ENCODE measurements at places on chromosomes 2 and 18. TPM values are rescaled to one million over a fixed set of nuclear protein-coding genes. Genes with fewer than 3 reads are reported as not detected.

- no peak for DNase-seq
These were observed 16.5 kb downstream of the HS6ST1 start for GRCh38 chr2:128302011-128302743.

DNA sequence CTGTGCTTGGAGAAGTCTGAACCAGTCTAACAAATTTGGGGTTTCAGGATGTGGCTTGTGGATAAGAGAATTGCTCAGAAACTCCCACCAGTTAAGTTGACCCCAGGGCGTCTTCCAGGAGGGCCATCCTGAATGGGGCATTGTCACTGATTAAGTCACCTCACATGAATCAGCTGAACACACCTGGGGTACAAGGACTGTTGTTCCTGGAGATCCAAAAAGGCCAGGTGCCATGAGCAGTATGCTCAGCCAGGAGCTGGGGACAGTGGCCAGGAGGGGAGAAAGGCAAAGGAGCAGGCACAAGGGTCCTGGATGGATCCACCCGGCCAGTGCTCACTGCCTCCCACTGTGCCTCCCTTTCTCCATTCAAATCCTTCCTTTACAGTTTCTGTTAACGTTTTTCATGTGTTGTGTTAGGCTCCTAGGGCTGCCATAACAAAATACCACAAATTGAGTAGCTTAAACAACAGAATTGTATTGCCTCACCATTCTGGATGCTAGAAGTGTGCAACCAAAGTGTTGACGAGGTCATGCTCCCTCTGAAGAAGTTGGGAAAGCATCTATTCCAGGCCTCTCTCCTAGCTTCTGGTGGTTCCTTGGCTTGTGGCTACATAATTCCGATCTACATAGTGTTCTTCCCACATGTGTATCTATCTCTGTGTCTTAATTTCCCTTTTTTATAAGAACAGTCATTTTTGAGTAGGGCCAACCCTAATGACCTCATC lies 33.4 kb downstream of the TRABD2A start:
- DNase-seq = no peak

DNA sequence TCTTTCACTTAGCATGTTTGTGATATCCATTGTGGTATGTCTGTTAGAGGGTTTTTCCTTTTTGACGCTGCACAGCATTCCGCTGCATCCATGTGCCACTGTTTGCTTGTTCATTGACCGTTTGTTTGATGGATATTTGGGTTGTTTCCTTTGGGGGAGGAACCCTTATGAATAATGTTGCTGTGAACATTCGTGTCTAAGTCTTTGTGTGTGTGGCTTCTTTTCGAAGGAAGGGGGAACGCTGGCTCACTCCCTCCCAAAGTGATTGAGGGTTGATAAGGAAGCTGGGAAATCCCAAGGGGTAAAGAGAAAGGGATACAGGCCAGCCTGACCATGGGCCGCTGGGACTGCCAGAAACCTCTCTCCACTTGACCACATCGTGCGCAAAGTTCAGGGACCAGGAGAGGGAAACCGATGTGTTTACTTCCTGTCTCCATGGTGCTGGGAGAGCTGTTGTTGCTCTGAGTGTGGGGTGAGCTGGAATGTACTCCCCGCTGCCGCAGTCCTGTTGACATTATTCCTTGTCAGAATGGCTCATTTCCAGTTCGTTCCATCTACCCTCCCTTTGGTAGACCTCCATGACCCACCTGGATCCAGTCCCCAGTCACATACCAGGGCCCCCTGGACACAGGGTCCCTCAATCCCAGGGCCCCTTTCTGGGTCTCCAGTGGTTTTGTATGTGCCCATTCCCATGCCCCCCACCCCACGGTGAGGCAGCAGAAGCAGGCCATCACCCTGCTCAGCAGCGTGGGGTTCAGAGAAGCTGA lies 39.6 kb downstream of the HS1BP3 start:
- peak; percentile 92 for DNase-seq

GRCh38 chr2:234845602-234846590 lies 105.9 kb upstream of the SH3BP4 start:
- no peak for DNase-seq

- no peak for DNase-seq
These were observed 28.3 kb downstream of the ZAP70 start for GRCh38 chr2:97741686-97742085.

GRCh38 chr2:134416637-134417036 lies 162.8 kb downstream of the MGAT5 start:
- DNase-seq = no peak

DNA sequence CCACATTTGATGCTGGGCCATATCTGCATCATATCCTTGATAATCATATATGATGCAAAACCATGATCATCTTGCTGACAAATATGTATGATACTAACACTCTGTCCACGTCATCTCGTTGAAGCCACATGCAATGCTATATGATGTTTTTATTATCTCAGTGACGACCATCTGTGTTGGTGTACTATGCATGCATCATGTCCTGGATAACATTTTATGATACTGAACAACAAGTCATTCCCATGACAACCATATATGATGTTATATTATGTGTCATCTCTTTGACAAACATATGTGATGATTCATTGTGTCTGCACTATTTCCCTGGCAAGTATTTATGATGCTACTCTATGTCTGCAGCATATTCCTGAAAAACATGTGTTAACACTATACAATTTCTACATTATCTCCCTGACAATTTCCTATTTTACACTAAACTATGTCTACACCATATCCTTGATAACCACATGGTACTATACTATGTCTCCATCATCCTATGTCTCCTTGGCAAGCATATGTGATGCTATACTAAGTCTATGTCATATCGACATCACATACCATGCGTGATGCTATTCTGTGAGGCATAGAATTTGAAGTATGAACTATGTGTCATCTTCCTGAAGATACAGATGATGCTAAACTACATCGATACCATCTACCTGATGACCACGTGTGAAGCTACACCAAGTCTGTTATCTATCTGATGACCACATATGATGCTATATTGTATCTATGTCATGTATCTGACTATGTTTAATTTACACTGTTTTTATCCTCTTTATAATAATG lies 37.0 kb downstream of the DAW1 start:
- DNase-seq = no peak

DNA sequence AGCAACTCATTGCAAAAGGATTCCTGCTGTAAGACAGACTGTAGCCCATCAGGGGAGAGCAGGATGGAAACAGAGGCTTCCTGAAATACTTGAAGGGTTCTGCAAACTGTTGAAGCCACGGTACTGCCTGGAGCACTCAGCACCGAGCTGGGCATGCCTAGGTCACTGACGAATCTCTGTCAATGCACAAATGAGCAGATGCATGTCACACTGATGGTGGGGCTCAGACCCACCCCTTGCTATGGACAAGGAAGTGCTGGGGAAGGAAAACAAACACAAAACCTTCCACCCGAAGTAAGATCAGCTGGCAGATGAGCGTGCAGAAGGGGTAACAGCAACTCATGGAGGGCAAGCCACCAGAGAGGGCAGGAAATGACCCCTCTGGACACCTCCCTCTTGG lies 136.7 kb downstream of the BCL2 start:
- no peak for DNase-seq

DNA sequence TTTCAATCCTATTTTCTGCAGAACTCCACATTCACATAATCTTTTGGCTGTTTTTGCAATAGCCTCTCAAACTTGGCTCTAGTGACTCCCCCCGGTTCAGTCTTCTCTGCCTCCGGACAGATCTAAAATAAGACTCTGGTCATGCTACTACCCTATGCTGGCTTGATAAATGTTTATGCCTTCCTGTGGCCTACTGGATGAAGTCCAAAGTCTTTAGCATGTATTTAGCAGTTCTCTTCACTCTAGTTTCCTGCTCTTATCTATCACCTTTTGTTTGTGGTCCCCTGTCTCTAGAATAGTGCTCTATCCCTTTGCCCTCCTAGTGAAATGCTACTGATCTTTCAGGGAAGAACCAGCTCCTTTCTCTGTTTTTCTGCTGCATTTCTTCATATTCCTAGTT lies 14.4 kb downstream of the ADCYAP1 start:
- no peak for DNase-seq

Gene PROKR1
- total RNA-seq = not detected

Gene UCN
- total RNA-seq = 1.0 TPM

Data from HFFc6 (cell line).